ENCODE measurements at places on chromosomes 7 and 10.
A peak's percentile ranks its signal among the peaks of the same experiment; 100 is the strongest.

GRCh38 chr7:102914585-102914984 lies 1.8 kb downstream of the LRRC17 start:
- peak; percentile 97 for DNase-seq

GRCh38 chr7:158164101-158165095 lies 423.2 kb downstream of the PTPRN2 start:
- no peak for DNase-seq

- peak; percentile 98 for DNase-seq
Observed at GRCh38 chr7:131071786-131072504, 255.7 kb upstream of the MKLN1 start.

- DNase-seq = peak; percentile 28
Observed at GRCh38 chr7:140923358-140924006, 1.2 kb downstream of the BRAF start.

DNA sequence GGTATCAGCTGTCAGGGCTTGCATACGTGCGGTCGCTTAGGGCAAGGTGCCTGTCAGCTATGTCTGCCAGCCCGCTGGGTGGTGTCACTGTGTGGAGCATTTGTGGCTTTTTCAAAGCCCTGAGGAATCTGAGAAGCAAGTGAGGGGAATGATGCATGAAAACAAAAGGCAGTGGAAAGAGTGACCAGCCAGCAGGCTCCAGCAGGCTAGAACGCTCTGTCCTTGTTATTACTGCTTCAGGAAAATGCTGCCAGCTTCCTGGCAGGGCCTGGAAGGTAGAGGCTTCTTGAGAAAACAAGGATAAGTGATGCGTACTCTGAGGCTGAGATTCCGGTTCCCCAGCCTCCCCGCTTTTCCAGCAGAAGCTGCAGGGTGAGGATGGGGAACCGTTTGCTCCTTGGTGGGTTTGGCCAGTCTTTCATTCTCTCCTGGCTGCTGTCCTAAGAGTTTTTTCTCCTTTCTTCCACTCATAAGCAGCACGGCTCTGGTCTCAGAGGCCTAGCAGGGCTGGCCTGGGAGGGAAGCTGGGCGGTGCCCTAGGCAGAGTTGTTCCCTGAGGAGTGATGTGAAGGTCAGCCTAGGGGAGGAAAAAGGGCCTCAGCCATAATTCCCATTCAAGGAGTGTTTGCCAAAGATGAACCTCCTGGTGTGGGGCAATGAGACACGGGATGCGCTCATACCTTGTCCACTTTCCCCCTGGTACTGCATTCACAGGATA lies 42.8 kb upstream of the MKLN1 start:
- DNase-seq = peak; percentile 24

Data from cardiac fibroblast (primary cell).